ENCODE measurements at places on chromosomes 7 and 10.

- no peak for DNase-seq
These were observed 433.4 kb downstream of the KCNMA1 start for GRCh38 chr10:77204171-77204570.

GRCh38 chr7:6393667-6394056 lies 54.1 kb downstream of the DAGLB start:
- no peak for DNase-seq

- DNase-seq: no peak
These were observed 33.8 kb upstream of the SMKR1 start for GRCh38 chr7:129468547-129468946.

- DNase-seq: no peak
These were observed 172.4 kb downstream of the NPSR1 start for GRCh38 chr7:34830390-34830789.

- no peak for DNase-seq
These were observed 73.2 kb upstream of the CCAR1 start for GRCh38 chr10:68647672-68648341.

All from activated T-cell treated with anti-CD3 and anti-CD28 coated beads for 48 hours (primary cell).